Activated CD4-positive, alpha-beta T cell treated with anti-CD3 and anti-CD28 coated beads, Interleukin-2, amount 50 U/mL, for 1 hour (primary cell): ENCODE measurements at places on chromosomes 2 and 18.

DNA sequence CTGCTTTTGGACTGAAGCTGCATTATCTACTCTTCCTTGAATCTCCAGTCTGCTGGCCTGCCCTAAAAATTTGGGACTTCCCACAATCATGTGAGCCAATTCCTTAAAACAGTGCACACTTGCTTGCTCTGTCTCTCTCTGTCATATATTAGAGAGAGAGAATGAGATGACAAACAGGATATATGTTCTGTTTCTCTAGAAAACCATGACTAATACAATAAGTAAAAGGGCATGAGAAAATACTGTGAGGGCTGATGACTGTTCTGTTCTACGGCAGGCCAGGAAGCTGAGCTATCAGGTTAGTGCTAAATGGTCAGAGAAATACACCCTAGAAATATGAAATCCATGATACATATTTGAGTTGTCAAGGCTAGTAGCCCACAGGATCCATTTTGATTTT, 1896.8 kb upstream of the CELF4 start:
- no peak for DNase-seq

- DNase-seq, result no peak
These were observed 323.9 kb upstream of the RND3 start for GRCh38 chr2:150811259-150811855.

DNA sequence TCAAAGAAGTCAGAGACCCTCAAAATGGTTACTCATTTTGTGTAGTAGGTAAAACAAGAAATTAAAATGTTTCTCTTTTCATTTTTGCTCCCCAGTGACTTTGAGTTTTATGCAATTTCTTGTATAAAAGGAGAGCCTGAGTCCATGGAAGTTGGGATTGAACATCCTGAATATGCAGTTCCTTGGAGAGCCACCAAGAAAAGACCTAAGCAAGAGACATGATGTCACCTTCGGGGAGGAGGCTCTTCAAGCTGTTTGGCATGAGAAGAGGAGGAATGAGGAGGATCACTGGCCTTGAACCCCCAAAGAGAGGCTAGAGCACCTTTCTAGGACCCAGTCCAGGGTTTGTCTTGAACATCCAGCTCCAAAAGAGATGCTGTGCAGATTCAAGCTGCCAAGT, 83.5 kb upstream of the STPG4 start:
- DNase-seq, result no peak

- no peak for DNase-seq
These were observed 86.3 kb upstream of the KCTD1 start for GRCh38 chr18:26634631-26635030.

DNA sequence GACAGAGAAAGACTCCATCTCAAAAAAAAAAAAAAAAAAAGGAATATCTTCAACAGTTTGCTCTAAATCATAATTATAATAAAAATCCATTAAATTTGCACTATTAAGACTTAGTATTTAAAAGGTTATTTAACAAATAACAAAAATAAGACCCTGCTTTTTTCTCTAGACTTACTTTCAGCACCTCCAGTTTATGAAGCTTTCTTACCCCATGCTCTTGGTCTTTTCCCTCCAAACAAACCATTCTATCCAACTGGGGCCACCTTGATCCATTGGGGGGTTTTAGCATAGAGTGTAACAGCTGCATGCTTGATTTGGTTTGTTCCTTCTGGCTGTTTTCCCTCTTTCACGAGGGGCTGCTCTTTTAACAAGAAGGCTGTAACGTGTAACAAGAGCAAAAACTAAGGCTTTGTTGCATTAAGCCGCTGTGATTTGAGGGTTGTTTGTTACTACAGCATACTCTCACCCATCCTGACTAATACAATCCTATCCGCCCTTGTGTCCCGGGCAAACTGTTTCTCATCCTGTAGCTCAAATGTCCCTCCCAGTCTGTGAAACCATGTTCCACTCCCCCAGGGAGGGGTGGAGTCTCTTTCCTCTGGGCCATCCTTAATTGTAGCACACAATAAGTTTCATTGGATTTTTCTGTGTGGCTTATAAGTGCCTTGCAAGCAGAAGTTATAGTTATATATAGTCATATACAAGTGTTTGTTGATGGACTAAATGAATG, 9.6 kb upstream of the MYCN start:
- DNase-seq, result no peak

GRCh38 chr18:6941996-6942395, 175.6 kb downstream of the LAMA1 start:
- DNase-seq, result no peak
